Muscle of back (tissue), 13 donors: ENCODE measurements at places on chromosomes 11 and 22. TPM values are rescaled to one million over a fixed set of nuclear protein-coding genes. Genes with fewer than 3 reads are reported as not detected.

DNA sequence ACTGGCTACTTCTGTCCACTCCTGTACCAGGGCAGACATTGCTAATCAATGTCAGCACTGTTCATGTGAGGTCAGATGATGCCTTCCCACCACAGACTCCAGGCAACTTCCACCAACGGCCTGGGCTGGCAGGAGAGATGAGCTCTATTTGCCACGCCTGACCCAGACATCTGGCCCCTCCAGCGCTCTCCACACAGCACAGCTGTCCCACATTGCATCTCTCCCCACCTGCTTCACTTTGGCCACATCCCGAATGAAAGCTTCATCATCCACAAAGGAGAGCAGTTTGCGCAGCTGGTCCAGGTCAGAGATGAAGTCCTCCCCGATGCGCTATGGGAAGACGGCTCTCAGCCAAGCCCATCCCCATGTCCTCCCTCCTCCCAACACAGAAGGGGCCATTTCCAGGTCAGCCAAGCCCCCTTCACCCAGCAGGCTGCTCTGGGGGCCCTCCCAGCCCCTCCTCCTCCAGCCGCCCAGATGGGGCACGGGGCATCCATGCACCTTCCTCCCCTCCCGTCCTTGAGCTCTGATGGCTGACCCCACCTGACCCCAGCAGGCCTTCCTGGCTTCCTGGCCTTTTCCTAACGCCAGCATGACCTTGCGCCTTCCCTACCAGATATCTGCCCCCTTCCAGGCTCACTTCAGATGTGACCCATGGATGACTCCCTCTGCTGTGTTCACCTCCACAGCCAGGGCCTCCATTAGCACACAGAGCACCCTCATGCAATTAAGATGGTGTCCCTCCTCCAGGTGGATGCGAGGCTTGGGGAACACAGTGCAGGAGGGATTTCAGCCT, 7.4 kb downstream of the PYGM start:
- no peak for DNase-seq

DNA sequence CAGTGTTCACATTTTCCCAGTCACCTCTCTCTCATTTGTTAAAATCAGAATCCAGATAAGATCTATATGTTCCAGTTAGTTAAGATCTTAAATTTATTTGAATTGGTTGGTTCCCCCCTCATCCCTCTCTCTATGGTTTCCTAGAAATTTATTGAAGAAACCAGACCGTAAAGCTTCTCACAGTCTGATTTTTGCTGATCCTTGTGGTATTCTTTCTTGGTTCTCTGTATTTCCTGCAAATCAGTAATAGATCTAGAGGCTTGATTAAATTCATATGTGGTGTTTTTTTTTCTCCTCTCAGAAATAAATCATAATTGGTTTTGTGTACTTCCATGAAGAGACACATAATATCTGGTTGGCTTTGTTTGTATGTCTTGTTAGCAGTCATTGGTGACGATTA, 147.5 kb downstream of the TMEM135 start:
- no peak for DNase-seq

GRCh38 chr11:46431211-46431610, 39.6 kb upstream of the CHRM4 start:
- no peak for DNase-seq

GRCh38 chr22:17954860-17955587, 69.3 kb downstream of the MICAL3 start:
- DNase-seq: no peak

The OR5B21 gene
- not detected for polyA plus RNA-seq

The OR10D3 gene
- polyA plus RNA-seq: not detected

DNA sequence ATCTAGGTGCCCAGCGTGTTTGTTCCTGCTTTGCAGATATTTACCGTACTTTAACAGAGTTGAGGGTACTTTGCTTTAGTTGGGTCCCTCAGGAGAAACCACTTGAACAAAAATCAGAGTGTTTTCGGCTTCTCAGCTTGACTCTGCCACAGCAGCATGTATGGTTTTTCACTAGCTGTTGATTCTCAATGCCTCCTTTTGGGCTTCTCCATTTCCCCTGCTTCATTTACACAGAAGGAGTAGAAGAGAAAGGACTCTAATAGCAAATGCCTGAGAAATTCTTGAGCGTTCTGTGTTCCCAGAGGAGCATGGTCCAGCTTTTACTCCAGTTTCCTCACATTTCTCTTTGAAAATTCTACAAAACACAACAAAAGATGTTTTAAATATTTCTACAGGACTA, 252.1 kb upstream of the CCDC179 start:
- no peak for DNase-seq

- peak; percentile 27 for DNase-seq
Observed at GRCh38 chr11:11263238-11264005, 89.6 kb downstream of the CSNK2A3 start.

DNA sequence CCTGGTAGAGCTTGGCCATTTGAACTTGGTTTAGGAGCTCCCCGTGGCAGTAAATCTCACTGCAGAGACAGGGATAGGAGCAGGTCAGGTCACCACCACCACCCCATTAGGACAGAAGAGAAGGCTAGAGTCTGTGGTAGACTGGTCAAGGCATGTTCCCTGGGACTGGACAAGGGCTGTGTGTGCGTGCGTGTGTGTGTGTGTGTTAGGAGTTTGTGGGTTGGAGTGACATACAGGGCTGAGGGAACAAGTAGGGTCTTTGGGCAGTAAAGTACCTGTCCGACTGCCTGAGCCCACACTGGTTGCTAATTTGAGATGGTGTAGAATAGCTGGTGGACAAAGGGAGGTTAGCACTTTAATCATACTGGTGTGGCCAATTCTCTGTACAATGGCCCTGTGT, 16.1 kb downstream of the TREH start:
- no peak for DNase-seq

GRCh38 chr11:128311742-128312719, 275.3 kb downstream of the ETS1 start:
- no peak for DNase-seq

The LIN7C gene
- polyA plus RNA-seq: 11.1 TPM

DNA sequence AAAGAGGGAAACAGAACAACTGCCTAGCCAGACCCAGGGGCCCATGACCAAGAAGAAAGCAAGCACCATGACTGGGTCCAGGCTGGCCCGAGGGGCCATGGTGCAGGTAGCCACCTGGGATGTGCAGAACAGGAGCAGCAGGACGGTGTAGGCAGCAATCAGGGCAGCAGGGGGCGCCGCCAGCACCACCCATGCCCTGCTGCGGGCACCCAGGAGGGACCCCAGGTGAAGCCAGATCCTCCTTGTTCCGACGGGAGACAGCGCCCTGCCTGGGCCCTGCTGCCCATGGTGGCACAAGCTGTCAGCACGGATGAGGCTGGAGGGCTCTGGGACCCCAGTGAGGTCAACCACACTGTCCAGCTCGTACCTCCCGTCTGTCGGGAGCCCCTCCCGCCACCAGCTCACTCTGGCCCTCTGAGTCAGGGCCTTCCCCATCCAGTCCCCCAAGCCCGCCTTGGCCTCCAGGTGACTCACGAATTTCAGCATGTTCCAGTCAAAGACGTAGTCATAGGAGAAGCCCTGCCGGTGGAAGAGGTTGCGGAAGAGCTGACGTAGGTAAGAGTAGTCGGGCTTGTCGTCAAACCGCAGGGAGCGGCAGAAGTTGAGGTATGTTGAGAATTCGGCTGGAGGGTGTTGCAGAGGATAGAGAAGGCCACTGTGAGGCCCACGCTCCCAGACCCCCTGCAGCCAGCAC, 18.8 kb downstream of the CSNK1E start:
- DNase-seq: no peak

- DNase-seq: no peak
Observed at GRCh38 chr22:42716221-42716620, 4.4 kb downstream of the A4GALT start.

DNA sequence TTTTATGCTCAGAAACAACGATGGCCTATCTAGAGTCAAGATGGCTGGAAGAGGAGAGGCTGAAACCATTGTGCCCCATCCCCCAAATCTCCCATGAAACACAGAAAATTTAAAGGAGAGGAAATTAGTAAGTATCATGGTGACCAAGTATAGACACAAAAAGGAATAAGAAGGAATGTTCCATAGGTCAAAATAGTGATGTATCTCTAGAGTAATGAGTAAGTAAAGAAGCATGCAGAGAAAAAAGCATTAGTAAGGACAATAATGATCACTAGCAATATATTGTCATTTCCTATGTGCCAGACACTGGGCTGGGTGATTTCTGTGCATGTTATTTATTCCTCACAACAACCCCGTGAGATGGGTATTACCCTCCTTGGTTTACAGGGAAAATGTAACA, 2.6 kb upstream of the SLC22A24 start:
- DNase-seq: peak; percentile 9

The MMP8 gene
- 0.05 TPM for polyA plus RNA-seq

DNA sequence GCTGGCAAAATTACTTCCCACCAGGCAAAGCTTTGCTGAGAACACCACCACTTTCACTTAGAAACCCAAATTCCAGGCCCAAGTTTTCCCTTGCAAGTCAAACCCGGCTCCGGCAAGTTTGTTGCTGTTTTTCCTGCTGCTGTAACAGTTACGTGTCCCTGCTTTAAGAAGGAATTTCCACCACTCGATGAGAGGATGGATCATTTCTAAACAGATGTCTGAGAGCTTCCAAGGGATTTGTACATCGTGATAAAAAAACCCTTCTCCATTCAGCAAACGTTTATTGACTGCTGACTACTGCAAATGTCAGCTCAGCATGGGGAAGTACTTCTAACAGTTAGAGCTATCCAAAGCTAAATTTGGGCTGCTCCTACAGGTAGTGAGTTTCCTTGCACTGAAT, 19.7 kb downstream of the P2RX3 start:
- DNase-seq: no peak

The ALG9 gene
- 21.8 TPM for polyA plus RNA-seq

The C1QTNF4 gene
- polyA plus RNA-seq: 13.2 TPM

DNA sequence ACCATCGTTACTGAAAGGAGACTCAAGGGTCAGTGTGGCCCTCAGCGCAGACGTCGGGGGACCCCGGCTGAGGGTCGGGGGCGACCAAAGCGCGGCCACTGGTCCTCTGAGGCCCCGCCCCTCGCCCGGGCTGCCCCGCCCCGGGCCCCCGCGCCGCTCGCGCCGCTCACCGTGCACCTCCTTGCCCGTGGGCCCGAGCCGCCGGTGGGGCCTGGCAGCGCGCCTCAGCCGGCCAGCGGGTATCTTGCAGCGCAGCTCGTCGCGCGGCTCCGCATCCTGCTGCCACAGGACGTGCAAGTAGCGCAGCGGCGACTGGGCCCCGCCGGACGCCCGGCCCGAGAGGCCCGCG, 419 bp downstream of the ANKRD54 start:
- no peak for DNase-seq

- DNase-seq: no peak
Observed at GRCh38 chr22:22712666-22713365, 68.4 kb downstream of the GGTLC2 start.

- DNase-seq: peak; percentile 93
Observed at GRCh38 chr22:49970528-49971231, 10.1 kb downstream of the PIM3 start.

The TSPAN18 gene
- polyA plus RNA-seq: 44.6 TPM

DNA sequence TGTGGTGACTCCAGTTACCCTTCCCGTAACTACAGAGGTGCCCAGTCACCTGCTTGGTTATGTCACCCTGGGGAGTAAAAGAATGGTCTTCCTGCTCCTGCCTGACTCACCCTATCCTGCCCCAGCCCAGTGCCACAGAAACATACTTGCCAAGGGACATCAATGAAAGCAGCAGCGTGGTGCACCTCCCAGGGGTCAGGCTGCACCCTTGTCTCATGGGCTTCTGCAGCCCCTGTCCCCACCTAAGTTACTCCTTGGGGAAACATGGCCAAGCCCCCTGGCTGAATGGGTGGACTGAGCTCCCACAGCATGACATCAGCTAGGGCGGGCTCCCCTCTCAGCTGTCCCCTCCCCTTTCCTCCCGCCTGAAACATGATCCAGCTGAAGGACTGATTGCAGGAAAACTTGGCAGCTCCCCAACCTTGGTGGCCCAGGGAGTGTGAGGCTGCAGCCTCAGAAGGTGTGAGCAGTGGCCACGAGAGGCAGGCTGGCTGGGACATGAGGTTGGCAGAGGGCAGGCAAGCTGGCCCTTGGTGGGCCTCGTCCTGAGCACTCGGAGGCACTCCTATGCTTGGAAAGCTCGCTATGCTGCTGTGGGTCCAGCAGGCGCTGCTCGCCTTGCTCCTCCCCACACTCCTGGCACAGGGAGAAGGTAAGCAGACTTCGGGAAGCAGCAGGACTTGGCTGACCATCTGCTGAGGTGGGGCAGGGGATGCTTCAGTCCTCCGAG, at the start of gene HTR3A:
Gene HTR3A, plus strand, starts transcription at position 368 of the 730 bp plus-strand sequence. Its CDS starts 218 bp downstream, at position 586.
- peak; percentile 36 for DNase-seq

DNA sequence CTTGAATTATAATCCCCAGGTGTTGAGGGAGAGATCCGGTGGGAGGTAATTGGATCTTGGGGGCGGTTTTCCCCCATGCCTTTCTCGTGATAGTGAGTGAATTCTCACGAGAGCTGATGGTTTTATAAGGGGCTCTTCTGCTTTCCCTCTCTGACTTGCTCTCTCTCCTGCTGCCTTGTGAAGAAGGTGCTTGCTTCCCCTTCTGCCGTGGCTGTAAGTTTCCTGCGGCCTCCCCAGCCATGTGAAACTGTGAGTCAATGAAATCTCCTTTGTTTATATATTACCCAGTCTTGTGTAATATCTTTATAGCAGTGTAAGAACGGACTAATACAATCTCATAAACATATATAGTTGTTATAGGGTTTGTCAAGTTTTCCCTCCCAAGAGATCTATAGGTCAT, 32.8 kb downstream of the KCNE3 start:
- DNase-seq: no peak

DNA sequence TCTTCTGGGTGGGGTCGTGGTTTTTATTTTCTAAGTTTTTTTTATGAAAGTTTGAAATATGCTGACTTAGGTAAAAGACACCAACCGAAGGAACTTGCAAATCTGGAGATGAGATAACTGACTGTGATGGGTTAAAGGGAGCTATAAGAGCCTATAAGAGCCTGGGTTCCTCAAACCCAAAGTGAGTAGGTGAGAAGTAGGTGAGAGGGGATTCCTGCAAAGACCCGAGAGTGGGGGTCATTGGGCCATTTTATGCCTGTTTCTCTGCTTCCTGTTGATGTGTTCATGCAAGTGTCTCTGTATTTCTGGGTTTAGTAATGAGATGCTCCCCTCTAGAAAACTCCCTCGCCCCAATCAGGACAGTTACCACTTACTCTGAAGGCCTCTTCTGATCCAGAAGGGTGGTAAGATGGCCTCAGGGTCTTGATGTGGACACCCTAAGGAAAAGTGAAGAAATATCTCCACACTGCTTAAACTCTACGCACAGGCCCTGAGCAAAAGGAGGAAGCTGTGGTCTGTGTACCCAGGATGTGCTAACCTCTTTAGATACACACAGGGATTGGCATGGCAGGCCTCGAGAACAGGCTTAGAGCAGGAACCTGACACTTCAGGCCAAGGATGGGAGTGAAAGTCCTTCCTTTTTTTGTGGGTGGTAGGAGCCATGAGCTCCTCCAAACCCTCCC, 1.8 kb downstream of the FLI1 start:
- DNase-seq: no peak
